T-helper 17 cell (primary cell): ENCODE measurements at places on chromosomes 11 and 22. TPM values are rescaled to one million over a fixed set of nuclear protein-coding genes. Genes with fewer than 3 reads are reported as not detected.

MCHR1 gene
- total RNA-seq = not detected

EFCAB6 gene
- total RNA-seq = 0.16 TPM

OMP gene
- not detected for total RNA-seq

CCDC157 gene
- 9.4 TPM for total RNA-seq

TMA7B gene
- 7.2 TPM for total RNA-seq

ANKK1 gene
- total RNA-seq = 2.0 TPM

PNPLA5 gene
- not detected for total RNA-seq

IGLL1 gene
- total RNA-seq = not detected

RIMBP3C gene
- total RNA-seq = 0.34 TPM

OR51I1 gene
- total RNA-seq = not detected

HEPHL1 gene
- not detected for total RNA-seq

DNA sequence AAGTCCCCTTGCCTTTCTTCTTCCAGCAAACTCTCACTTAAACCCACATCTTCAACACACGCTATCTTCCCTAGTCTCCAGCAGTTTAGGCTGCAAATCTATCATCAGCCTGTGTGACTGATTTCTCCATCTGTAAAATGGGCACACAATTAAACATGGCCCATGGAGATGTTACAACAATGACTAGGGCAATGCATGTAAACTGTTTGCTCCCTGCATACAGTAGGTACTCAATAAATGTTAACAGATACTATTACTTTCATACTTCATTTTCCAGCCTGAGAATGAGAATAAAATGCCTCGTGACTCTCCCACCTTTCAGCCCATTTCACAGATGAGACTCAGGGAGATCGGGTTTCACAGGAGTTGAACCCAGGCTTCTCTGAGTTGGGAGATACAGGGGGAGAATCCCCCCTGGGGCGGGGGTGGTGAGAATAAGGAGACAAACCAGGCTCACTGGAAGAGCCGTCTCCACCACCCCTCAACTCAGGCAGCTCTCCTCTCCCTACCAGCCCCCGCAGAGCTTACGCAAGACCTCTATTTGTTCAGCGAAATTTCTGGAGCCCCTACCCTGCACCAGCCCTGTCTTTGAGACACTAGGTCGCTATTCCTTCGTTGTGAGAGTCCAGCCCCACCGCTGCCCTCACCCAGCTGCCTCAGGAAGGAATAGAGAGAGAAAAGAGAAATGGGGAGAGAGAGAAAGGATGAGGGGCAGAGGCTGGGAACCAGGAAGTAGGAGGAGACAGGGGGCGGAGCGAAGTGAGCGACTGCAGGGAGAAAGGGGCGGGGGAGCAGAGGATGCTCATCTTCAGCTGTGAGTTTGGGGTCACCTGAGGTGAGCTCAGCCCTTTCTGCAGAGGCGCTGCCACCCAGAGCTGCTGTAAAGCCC, 42.1 kb upstream of the KLHL35 start:
- H3K27me3 ChIP-seq = no peaks in the 10 kb centered on the region
- peaks cover 4% of the 10 kb centered on the region for H3K36me3 ChIP-seq
- peak overlapping the region; percentile 86 for H3K4me3 ChIP-seq
- DNase-seq = peak; percentile 28
- H3K27ac ChIP-seq = peak overlapping the region; percentile 92

DNA sequence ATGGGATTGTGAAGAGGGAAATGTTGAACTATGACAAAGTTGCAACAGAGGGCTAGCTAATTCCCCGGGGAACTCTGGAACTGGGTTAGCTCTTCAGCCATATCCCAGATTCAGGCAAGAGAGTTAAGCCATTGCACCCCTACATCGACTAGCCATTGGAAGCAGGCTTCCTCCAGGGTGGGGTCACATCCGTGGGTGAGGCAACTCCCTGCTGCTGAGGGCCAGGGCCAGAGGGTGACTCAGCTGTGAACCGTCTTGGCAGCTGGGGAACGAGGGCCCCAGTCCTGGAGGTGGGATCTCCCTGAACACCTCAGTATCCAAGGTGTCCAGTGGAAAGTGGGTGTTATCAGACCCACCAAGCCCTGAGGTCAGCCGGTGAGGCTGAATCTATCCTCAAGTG, 41.1 kb downstream of the RPS6KA4 start:
- no peaks in the 10 kb centered on the region for H3K36me3 ChIP-seq
- H3K27me3 ChIP-seq = peaks cover 49% of the 10 kb centered on the region
- no peak overlapping the region for H3K4me3 ChIP-seq
- no peak for DNase-seq
- no peak overlapping the region for H3K27ac ChIP-seq
- H3K4me1 ChIP-seq = no peaks in the 10 kb centered on the region

GRCh38 chr11:18011633-18012032, 1.2 kb downstream of the SERGEF start:
- DNase-seq = no peak
- peak overlapping the region; percentile 96 for H3K4me3 ChIP-seq
- H3K4me1 ChIP-seq = peaks cover 27% of the 10 kb centered on the region

GRCh38 chr11:132220474-132220873, 850.1 kb downstream of the NTM start:
- H3K4me3 ChIP-seq = no peak overlapping the region
- DNase-seq = no peak
- H3K27me3 ChIP-seq = no peaks in the 10 kb centered on the region
- H3K4me1 ChIP-seq = peaks cover 2% of the 10 kb centered on the region
- no peak overlapping the region for H3K27ac ChIP-seq
- no peaks in the 10 kb centered on the region for H3K36me3 ChIP-seq

DNA sequence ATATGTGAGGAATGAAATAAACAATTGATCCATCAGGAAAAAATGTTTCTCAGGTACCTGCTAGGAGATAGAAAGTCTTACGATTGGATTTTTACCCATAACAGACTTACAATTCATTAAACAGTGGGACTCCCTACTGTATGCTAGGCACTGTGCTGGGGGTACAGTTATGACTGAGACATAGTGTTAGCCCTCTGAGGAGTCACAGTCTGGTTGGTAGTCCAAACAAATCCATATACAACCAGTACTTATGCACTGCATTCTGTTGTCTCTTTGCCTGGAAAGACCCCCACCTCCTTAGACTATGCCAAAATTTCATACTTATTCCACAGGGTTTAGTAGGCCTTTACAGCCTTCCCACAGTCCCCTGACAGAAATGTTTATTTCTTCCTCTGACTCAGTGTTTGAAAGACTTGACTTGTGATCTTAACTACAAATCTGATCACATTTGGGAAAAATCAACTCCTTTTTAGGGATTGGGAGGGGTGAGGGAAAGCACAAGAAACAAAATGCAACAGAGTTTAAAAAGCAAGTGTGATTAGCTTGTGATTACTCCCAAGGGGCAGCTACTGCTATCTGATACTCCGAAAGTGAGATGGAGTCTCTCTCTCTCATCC, 69.4 kb upstream of the HORMAD2 start:
- no peak for DNase-seq
- no peak overlapping the region for H3K4me3 ChIP-seq
- H3K4me1 ChIP-seq = peaks cover 8% of the 10 kb centered on the region
- H3K36me3 ChIP-seq = peaks cover 13% of the 10 kb centered on the region

GRCh38 chr22:33957086-33957485, 36.8 kb upstream of the LARGE1 start:
- H3K4me1 ChIP-seq = no peaks in the 10 kb centered on the region
- no peaks in the 10 kb centered on the region for H3K27me3 ChIP-seq
- no peak overlapping the region for H3K4me3 ChIP-seq
- H3K36me3 ChIP-seq = no peaks in the 10 kb centered on the region
- DNase-seq = no peak

DNA sequence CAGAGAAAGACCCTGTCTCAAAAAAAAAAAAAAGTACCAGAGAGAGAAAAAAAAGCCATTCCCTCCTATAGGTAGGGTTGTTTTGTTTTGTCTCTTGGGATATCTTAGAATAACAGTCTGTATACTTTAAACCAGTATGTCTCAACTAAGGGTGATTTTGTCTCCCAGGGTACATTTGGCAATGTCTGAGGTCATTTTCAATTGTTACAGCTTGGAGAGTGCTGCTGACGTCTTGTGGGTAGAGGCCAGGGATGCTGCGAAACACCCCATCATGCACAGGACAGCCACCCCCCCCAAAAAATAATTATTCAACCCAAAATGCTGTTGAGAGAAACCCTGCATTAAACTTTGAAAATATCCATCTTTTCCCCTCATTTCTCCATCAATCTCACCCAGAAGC, 56.1 kb upstream of the CRTAM start:
- H3K27ac ChIP-seq = no peak overlapping the region
- H3K4me1 ChIP-seq = peaks cover 2% of the 10 kb centered on the region
- H3K4me3 ChIP-seq = no peak overlapping the region

GRCh38 chr22:36856121-36856791, 4.5 kb upstream of the NCF4 start:
- peaks cover 29% of the 10 kb centered on the region for H3K4me1 ChIP-seq
- H3K27me3 ChIP-seq = peaks cover 7% of the 10 kb centered on the region
- H3K36me3 ChIP-seq = peaks cover 5% of the 10 kb centered on the region
- peak; percentile 86 for DNase-seq
- H3K27ac ChIP-seq = peak overlapping the region; percentile 75

DNA sequence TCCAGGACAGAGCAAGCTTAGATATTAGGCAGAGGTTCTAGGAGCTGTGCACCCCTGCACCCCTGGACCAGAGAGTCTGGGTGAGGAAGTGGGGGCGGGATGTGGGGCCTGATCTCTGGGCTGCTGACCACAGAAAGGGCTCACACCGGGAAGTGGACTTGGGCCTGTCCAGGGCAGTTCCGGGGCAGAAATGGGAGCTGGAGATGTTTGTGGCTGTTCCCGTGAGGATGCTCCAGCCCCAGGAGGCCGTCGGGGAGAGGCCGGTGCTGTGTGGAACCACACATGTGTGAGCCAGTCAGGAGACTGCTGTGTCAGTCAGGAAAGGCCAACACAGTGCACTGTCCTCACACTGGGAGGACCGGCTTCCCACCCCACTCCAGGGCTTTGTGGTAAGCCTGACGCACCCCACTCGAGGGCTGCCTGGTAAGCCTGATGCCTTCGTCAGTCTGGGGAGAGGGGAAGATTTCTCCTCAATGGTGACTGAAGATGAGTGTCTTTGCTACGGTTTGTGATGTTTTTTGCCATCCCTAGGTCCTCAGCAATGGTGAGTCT, 741.0 kb downstream of the BRD1 start:
- H3K27me3 ChIP-seq = peaks cover 42% of the 10 kb centered on the region
- no peak overlapping the region for H3K4me3 ChIP-seq
- peaks cover 3% of the 10 kb centered on the region for H3K36me3 ChIP-seq
- no peak overlapping the region for H3K27ac ChIP-seq
- no peak for DNase-seq

GRCh38 chr22:33012833-33013450, 45.2 kb downstream of the SYN3 start:
- H3K27me3 ChIP-seq = peaks cover 5% of the 10 kb centered on the region
- no peak overlapping the region for H3K4me3 ChIP-seq
- peaks cover 4% of the 10 kb centered on the region for H3K4me1 ChIP-seq
- no peak for DNase-seq
- no peaks in the 10 kb centered on the region for H3K36me3 ChIP-seq
- no peak overlapping the region for H3K27ac ChIP-seq

GRCh38 chr11:17985517-17985916, 27.3 kb downstream of the SERGEF start:
- no peak overlapping the region for H3K27ac ChIP-seq
- peaks cover 5% of the 10 kb centered on the region for H3K4me1 ChIP-seq
- H3K27me3 ChIP-seq = no peaks in the 10 kb centered on the region
- H3K4me3 ChIP-seq = no peak overlapping the region
